ENCODE measurements at places on chromosomes 4 and X.

DNA sequence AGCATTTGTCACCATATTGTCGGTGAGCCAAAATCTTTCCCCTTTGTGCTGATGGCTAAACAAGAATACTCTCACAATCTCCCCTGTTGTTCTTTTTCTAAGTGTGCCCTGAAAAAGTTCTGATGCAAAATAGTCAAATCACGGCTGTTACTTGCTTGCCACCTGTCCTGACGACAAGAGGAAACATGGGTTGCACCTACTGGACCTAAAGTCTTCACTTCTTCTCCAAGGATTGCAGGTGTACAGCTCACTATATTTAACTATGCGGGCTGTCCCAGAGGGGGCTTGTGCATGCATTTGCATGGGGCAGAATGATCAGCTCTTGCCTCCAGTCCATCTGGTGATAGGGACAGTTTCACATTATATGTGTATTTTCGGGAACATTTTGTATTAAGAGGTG lies 21.6 kb downstream of the AFF2 start:
- no peak for DNase-seq

DNA sequence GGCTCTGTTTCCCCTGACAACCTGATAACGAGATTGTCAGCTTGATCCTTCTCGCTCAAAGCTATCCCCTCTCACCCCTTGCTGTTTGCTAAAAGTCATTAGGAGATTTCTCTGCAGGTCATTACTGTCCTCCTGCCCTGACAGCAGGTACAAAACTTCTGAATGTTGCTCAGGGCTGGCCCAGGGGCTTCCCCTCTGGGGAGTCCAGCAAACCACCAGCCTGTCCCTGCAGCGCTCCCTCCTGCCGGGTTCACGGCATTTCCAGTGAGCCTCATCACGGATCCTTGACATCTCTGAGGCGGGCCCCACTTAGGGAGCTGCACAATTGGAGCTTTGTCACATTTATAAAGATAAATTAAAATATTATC lies 5.2 kb upstream of the SORCS2 start:
- DNase-seq = no peak

- DNase-seq = no peak
Observed at GRCh38 chrX:10555846-10556245, 64.5 kb downstream of the MID1 start.

DNA sequence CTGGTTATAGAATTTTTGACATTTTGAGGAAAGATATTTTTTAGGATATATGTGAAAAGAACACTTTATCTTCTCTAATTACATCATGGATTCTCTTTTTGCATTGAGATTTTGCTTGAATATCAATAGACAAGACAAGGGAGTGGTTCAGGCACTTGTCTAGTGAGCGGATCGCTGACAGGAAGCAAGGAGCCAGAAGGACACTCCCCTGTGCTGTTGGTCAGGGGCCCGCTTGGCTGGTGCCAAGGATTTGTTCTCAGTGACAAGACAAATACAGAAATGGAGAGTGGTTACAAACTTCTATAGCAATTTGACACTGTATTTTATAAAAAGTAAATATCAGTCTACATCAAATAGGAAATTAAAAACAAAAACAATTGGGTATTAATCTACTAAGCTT lies 60.0 kb downstream of the SLC9B1 start:
- DNase-seq = no peak

DNA sequence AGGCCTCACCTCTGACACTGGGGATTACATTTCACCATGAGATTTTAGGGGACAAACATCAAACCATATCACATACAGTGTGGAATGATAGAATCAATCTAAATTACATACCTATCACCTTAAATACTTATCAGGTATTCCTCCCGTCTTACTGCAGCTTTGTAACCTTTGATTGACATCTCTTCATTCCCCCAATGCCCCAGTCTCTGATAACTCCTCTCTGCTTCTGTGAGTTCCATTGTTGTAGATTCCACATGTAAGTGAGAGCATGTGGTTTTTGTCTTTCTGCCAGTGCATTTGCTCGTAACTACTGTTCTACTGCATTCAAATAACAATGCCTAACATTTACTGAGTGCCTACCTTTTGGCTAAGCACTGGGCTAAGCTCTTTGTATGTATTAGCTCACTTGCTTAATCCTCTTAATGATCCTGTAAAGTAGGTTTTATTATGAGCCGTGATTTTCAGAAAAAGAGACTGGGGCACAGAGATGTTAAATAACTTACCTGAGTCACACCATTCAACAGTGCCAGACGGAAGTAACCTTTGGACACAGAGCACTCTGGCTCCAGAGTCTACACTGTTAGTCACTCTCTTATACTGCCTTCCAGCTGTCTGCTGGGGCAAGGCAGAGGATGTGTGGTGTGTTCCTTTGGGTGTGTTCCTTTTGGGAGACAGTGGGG lies 63.7 kb upstream of the ESX1 start:
- DNase-seq = no peak

GRCh38 chr4:122553432-122553831 lies 67.4 kb downstream of the IL21 start:
- no peak for DNase-seq

DNA sequence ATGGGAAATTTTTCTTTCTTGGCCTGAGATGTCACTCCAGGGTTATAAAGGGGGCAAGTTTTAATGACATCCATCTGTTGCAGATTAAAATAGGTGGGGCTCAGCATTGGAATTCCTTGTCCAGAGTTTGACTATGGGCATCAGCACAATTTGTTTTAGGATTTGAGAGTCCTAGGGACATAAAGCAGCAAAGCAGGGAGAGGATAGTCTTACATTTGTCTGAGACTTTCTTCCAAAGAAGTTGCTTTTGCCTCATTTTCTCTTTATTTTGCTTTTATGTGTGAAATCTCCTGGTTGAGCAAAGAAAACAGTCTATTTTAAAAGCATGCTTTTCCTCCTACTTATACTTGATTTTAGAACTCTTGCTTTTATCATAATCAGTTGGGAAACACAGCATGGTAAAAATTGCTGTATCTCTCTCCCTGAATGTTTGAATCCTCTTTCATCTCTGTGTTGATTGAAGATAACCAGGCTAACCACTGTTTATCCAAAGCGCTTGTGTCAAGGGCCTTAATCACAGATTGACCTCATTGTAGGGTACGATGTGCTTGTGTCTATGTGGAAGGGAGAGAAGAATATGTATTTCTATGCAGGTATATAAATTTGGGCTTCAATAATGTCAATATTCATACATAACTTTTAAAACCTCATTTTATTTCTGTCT lies 121.5 kb downstream of the ANK2 start:
- DNase-seq = no peak

- DNase-seq = no peak
Observed at GRCh38 chr4:114349543-114350175, 248.9 kb upstream of the UGT8 start.

- no peak for DNase-seq
Observed at GRCh38 chr4:106079616-106080015, 184.3 kb downstream of the NPNT start.

DNA sequence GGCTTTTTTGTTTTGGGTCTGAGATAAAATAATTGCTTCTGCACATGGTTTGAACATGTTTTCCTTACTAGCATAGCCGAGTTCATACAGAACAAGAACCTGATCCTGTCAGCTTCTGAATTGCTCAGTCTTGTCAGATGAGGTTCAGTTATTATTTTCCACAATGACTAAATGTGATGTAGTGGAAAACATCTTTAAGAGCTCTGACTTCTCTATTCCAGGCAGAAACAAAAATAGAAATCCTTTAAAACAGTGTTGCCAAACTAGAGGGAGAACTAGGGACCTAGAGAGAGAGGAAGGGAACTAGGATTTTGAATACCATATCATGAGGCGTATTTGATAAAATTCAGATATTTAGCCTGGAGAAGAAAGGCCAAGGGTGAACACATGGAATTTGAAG lies 2.0 kb downstream of the ATP6AP2 start:
- no peak for DNase-seq

DNA sequence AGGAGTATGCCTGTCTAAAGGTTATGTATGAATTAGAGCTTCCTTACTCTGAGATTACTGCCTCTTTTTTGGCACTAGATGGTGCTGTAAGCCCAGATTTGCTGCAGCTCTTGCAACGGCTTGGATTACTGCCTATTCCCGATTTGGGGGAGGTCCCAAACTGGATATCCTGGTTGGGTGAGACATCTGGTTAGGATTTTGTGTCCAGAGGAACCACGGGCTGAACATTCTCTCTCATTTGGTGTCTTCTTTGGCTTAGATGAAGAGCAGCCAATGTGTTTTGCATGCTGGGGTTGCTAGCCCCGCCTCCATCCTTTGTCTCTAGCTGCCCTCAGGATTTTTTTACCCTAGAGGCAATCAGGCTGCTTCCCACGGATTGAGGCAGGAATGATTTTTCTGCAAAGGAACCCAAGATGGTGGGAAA lies 31.9 kb downstream of the F8A1 start:
- peak; percentile 78 for DNase-seq

DNA sequence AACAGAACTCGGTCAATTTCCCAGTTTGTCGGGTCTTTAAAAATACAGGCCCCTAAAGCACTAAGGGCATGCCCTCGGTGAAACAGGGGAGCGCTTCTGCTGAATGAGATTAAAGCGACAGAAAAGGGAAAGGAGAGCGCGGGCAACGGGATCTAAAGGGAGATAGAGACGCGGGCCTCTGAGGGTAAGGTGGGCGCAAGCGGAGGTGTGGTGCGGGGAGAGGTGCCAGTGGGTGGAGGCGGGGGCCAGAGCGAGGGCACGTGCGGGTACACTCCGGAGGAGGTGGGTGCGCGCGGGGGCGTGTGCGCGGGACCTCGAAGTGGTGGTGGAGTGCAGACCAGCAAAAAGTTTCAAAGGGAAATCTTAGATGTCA lies 787 bp upstream of the TET2 start:
- DNase-seq = peak; percentile 32

GRCh38 chr4:95627024-95627605 lies 78.3 kb upstream of the UNC5C start:
- no peak for DNase-seq

GRCh38 chr4:173167758-173168395 lies 734 bp upstream of the GALNT7 start:
- DNase-seq = peak; percentile 29

GRCh38 chr4:153063490-153063889 lies 127.4 kb downstream of the FHDC1 start:
- DNase-seq = no peak

GRCh38 chr4:101857176-101857575 lies 66.6 kb downstream of the BANK1 start:
- no peak for DNase-seq

DNA sequence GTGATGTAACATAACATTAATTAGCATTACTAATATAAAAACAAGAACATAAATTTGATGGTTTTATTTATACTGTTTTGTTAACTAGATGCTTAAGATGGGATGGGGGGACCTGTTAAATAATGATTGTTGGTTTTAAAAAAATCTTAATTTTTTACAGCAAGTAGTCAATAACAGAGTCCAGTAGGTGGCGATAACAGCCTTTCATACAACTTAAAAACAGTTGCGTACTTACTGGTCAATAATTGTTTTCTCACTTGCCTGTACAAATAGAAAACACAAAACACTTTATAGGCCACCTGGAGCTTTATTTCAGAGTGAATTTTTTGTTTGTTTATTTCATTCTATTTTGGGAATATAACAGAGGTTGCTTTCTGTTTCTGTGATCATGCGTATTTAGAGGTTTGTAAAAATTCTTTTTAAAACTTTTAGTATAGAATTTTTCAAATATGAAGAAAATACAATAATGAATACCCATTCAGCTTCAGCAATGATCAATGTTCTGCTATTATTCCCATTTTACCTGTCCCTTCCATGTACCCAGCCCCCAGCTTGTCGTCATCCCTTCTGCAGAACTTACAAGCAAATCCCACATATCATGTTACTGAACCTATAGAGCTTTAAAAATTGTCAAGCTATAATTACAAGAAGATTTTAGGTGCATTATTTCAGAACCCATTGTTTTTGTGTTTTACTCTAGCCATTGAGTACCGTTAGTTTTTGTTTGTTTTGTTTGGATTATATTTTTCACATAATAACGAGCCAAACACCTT lies 97.1 kb downstream of the MRPL1 start:
- peak; percentile 65 for DNase-seq

- DNase-seq = no peak
Observed at GRCh38 chr4:103904123-103904522, 184.3 kb upstream of the TACR3 start.

- DNase-seq = peak; percentile 54
Observed at GRCh38 chrX:69152417-69152841, 12.8 kb downstream of the PJA1 start.

- DNase-seq = no peak
Observed at GRCh38 chr4:7910952-7911578, 28.6 kb downstream of the AFAP1 start.

- DNase-seq = no peak
Observed at GRCh38 chrX:130669233-130669632, 233.8 kb downstream of the ENOX2 start.

Data from NCI-H345 (cell line).